ENCODE measurements at places on chromosomes 4 and X.
A peak's percentile ranks its signal among the peaks of the same experiment; 100 is the strongest.

DNA sequence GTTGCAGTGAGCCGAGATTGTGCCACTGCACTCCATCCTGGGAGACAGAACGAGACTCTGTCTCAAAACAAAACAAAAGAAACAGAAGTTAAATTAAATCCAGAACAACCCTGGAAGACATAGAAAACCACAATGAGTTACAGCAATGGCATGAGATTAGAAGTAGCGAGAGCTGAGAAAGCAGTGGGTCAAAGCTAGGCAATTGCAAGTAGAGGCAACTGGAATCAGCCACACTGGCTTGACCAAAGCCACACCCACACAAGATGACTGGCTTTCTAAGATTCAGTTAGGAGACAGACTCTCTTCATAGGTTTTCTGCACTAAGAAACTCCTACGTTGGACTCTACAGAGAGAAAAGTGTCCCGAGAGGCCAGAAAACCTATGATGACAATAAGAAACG is 443.0 kb downstream of the GPM6A start:
- no peak for DNase-seq

- DNase-seq = no peak
These were observed 34.4 kb downstream of the AGTR2 start for GRCh38 chrX:116204932-116205331.

GRCh38 chr4:151227731-151228130 is 49.2 kb upstream of the PRSS48 start:
- no peak for DNase-seq

DNA sequence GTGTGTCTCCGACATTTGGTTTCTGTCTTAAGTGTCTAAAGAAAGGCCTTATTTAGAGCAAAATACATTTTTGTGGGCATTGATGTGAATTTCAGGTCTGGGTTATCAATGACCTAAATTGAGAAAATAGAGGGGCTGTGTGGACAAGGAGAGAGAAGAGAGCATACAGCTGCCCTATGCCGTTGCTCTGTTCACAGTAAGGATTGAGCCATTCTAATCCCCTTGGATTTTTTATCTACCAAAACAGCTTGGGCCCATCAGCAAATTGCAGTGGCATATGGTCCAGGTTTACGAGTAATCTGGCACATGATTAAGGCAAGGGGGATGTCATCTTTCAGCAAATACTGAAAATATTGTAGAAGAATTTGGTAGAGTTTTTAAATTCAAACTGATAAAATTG is 210.2 kb downstream of the ANTXR2 start:
- DNase-seq = no peak

DNA sequence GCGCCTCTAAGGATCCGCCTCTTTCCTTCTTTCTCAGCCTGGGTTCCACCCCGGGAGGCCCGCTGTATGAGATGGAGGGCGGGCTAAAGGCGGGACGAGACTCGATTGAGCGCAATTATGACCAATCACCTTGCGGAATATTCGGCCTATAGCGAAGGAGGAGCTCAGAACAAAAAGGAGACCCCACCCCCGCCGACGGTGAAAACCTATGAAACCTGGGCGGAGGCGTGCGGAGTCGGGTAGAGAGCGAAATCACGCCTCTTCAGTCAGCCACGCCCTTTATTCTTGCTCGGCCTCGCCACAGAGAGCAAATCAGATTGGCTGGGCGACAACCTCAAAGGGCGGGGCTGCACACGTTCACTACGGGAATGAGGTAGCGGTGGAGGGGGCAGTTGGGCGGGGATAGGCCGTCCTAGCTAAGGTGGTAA is 615 bp upstream of the CDK16 start:
- DNase-seq = peak; percentile 98

GRCh38 chrX:153477901-153478300 is 7.5 kb upstream of the HAUS7 start:
- DNase-seq = no peak

All from activated gamma-delta T cell treated with Interleukin-2 at 50 U/mL for 16 hours (primary cell).